ENCODE measurements at places on chromosomes 3 and 15.

DNA sequence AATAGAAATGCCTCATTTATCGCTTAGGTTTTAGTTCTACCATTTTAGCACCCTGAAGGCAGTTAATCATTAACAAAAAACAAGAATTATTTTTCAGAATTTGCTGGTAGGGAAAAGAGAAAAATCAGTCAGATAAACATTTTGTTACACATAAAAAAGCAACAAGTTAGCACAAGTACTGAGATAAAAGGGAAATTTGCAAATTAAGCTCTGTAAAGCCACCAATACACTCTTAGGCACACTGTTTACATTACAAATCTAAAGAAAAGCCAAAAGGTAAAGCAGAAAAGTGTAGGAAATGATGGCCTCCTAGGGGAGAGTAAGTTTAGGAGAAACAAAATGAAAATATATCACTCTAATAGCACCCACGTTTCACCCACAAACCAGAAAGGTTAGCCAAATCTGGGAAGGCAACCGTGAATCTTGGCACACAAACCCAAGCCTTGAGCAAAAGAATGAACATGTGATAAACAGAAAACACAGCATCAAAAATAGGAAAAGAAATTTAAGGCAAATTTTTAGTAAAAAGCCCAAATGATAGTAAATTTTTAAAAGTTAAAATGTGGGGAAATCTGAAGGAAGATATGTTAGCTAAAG, 1.6 kb upstream of the SATB1 start:
- no peak for DNase-seq

DNA sequence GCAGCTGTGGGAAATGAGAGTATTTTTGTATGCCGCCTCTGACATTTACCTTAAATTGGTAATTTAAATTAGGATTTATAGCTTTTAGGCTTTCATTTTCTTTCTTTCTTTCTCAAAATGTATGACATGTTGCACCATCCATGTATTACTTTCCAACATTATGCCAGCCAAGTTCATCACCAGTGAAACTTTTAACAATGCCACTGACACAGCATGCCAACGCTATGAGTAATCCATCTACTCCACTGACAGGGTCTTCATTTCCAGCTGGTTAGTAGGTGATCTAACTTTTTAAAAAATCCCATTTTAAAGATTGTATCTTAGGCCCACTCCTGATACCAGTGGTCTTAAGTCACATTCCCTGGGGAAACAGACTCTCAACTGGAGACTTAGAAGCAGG, 21.8 kb upstream of the CLDN16 start:
- no peak for DNase-seq

DNA sequence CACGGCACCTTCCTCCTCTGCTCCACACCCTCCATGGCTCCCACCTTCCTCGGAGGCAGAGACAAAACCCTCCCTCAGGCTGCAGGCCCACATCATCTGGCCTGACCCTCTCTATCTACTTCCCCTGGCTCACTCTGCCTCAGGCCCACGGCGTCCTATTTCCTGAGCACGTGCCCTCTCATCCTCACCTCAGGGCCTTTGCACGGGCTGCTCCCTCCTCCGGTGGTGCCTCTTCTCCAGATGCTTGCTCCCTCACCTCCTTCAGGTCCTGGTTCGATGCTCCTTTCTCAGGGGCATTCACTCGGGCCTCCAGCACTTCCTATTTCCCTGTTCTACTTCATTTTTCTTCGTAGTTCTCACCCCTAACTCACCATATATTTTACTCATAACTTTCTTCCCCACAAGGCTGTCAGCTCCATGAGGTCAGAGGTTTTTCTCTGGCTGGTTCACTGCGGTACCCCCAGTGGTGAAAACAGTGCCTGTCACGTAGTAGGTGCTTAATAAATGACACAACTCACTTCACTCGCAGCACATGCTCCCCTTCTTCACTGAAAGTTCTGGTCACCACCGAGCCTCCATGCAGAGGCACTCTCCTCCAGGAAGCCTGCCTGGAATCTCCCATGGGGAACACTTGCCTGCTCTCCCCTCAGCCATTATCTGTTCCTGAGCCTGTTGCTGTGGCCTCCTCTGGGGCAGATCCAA, 130.7 kb downstream of the WNT7A start:
- DNase-seq: no peak

- no peak for DNase-seq
Observed at GRCh38 chr15:27382361-27383025, 411.5 kb downstream of the GABRG3 start.

DNA sequence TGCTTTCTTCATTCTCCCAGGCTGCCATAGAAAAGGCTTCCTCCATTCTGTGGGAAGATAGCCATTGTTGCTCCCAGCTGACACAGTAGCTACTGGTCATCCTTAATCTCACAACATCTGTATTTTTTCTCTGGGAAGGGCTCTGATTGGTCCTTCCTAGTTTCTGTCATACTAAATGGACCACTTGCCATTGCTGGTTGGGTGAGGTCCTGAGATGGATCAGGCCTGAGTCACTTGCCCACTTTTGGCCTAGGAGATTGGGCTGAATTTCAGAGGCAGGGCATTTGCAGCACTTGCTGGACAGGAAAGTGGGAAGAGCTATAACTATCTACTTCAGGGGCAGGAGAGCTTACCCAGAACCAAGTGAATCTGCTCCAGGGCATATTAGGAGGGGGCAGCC, 106.5 kb upstream of the PROK2 start:
- DNase-seq: no peak

- DNase-seq: no peak
Observed at GRCh38 chr15:100918690-100919480, at the start of gene LRRK1. LRRK1 (plus strand) TSS chr15:100919357; CDS start chr15:100924633, 5,276 bp downstream.

- DNase-seq: no peak
Observed at GRCh38 chr3:38567498-38567897, 71.4 kb downstream of the EXOG start.

GRCh38 chr15:70435872-70436271, 327.5 kb downstream of the UACA start:
- no peak for DNase-seq

DNA sequence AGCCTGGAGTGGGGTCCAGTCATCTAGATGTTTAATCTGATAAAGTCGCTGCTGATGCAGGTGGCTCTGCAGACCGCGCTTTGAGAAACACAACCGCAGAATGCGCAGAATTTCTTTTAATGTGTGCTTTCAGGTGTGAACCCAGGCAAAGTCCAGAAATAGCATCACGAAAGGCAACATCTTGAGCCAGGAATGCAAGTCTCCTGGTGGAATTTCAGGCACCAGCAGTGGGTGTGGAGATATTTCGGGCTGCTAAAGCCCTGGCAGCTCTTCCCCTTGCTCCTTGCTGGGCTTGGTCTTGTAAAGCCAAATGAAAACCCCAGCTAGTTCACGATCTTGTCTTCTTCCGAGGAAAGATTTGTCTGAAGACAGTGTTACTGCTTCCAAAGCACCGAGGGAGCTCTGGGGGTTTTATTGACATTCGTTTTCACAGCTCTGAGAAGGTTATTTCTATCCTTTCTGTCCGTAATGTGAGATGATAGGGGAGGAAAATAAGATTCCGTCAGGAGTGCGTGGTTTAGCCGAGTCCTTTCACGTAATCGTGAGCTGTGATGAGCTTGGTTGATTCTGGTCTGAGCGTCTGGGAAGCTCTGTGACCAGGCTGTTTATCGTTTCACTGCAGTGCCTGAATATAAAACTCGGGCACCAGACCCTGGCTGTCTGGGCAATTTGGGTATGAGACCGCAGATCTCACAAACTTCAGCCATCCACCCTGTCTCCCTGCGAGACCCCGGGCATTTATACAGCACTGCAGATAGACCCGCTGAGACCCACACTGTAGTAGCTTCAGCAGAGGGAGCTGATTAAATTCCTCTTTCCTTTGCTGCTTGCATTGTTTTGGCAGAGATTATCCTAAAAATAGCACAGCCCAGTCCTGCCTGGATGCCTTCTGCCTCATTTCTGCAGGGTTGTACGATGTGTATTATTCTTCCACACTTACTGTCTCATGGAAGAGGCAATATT, 67.0 kb upstream of the SLC25A26 start:
- no peak for DNase-seq

DNA sequence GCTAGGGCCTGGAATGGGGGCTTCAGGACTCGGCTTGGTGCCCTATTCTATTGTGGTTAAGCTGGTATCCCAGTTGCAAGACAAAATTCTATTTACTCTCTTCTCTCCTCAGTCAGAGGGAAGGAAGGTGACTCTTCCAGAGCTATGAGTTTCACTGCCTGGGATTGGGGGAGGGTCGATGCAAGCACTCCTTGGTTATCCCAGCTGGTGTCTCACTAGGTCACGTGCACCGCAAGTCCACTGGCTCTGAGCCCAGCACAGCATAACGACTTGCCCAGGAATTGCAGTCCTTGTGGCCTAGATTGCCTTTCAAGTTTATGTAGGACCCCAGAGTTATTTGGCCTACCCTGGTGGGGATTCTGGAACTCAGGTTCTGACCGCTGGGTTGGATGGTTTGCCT, 958.8 kb downstream of the IGSF11 start:
- DNase-seq: no peak

DNA sequence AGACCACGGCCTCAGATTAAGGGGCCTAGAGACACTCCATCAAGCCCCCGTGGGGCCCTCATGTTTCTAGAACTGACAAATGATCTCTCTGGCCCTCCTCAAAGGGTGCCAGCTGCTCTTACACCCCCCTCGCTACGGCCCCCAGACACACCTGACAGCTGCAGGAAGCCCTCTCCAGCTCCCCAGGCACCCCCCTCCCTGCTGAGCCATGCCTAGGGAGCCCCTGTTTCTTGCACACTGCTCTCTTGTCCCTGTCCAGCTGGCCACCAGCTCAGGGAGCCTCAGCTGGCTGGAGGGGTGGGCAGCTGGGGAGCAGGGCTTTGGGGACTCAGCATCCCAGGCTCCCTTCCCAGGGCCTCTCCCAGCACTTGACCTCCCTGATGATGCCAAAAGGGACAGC, 14.8 kb downstream of the TNK2 start:
- no peak for DNase-seq

GRCh38 chr3:52280050-52280461, 1.6 kb upstream of the WDR82 start:
- no peak for DNase-seq

DNA sequence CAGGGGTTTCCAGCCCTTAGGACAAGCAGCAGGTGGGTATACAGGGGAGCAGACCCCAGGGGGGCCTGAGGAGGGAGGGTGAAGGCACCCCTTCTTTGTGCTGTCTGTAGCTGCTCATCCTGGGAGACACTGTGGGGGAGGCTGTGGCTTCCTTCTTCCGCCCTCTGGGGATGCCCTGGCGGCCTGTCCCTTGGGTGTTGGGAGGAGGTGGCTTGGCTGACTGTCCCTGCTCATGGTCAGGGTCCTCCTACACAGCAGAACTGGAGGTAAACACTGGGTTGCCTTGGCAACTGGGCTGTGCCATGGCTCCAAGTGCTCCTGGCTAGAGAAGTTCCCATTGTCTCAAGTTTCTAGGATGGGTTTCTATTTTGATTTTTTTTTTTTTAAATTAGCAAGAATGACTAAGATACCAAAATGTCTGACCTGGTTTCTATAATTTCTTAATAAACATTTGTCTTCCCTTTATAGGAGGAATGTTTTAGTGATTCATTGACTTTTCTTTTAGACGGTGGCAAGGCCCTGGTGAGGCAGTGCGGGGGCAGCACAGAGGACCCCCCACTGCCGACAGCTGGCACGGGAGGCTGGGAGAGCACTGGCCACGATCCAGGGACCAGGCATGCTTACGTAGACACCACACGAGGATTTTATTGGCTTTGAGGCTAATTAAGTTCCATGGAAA, 12.4 kb downstream of the KLF13 start:
- DNase-seq: no peak

- no peak for DNase-seq
Observed at GRCh38 chr15:73305331-73306211, 63.2 kb downstream of the HCN4 start.

GRCh38 chr3:141708367-141708766, 29.7 kb upstream of the RNF7 start:
- no peak for DNase-seq

GRCh38 chr15:45162771-45163507, 24.8 kb downstream of the SHF start:
- no peak for DNase-seq

DNA sequence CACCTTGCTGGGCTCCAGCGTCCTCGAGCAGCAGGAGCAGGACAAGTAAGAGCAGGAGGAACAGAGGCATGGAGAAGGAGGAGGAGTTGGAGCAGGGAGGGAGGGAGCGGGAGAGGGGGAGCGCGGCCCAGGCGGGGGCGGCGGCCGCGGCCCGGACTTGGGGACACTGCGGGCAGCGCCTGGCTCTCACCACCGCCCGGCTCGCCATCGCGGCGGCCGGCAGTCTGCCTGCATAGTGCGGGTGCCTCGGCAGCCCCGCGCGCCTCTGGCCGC, 440 bp downstream of the DCBLD2 start:
- no peak for DNase-seq

GRCh38 chr3:94256888-94257813, 194.3 kb downstream of the NSUN3 start:
- DNase-seq: no peak

DNA sequence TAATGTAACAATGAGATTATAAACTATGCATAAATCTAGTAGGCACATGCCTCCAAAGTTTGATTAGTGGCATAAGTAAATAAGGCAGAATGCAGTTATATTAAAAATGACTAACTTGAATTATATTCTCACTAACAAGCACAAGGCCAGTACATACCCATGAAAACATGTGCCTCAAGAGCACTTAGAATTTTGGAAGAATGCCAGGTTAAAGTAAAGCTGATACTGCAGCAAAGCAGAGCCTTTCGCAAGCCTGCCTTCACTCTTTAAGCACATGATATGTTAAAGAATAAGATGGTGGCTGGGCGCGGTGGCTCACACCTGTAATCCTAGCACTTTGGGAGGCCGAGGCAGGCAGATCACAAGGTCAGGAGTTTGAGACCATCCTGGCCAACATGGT, 49.0 kb downstream of the KBTBD12 start:
- DNase-seq: no peak

GRCh38 chr15:76252249-76252648, 59.0 kb downstream of the ETFA start:
- DNase-seq: no peak

GRCh38 chr3:49476563-49476962, 6.5 kb downstream of the DAG1 start:
- DNase-seq: no peak

DNA sequence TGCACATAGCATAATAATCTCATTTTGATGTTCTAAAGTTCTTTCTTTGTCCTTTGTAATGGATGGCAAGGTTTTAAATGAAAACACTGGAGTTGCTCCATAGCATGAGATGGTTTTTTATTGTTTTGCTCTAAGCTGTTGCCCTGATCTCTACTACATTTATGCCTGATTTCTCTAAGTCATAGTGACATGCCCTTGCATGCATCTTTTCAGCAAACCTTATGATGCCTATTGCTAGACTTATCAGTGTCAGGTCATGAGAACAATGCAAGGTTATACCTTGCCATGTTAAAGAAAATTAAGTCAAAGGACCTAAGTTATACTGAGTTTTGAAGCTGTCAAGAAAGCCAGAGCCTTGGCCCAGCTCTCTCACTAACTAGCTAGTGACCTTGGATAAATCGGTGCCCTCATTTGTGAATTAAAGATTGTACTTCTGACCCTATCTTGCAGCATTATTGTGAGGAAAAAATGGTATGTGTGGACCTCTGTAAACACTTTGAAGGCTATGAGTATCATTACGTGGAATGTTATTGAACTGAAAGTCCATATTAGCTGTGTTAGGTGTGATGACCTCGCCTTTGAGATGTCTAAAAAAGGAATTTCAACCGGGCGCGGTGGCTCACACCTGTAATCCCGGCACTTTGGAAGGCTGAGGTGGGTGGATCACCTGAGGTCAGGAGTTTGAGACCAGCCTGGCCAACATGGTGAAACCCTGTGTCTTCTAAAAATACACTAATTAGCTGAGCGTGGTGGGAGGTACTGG, 256.4 kb upstream of the UBE2E1 start:
- DNase-seq: no peak

GRCh38 chr15:83476066-83476465, 28.9 kb downstream of the SH3GL3 start:
- DNase-seq: no peak

- DNase-seq: no peak
Observed at GRCh38 chr3:20912406-20912805, 726.4 kb upstream of the SGO1 start.

Data from cortex of kidney (tissue), 1 donor.